ENCODE measurements at places on chromosomes 3 and 15. TPM values are rescaled to one million over a fixed set of nuclear protein-coding genes. Genes with fewer than 3 reads are reported as not detected.

Gene ARHGAP11A
- 1.7 TPM for total RNA-seq

Gene CCDC54
- total RNA-seq: not detected

Gene CA12
- 0.65 TPM for total RNA-seq

Gene SV2B
- 3.5 TPM for total RNA-seq

Gene CFAP100
- not detected for total RNA-seq

Gene RETNLB
- total RNA-seq: not detected

Gene LIPH
- 0.22 TPM for total RNA-seq

Gene GRK7
- not detected for total RNA-seq

DNA sequence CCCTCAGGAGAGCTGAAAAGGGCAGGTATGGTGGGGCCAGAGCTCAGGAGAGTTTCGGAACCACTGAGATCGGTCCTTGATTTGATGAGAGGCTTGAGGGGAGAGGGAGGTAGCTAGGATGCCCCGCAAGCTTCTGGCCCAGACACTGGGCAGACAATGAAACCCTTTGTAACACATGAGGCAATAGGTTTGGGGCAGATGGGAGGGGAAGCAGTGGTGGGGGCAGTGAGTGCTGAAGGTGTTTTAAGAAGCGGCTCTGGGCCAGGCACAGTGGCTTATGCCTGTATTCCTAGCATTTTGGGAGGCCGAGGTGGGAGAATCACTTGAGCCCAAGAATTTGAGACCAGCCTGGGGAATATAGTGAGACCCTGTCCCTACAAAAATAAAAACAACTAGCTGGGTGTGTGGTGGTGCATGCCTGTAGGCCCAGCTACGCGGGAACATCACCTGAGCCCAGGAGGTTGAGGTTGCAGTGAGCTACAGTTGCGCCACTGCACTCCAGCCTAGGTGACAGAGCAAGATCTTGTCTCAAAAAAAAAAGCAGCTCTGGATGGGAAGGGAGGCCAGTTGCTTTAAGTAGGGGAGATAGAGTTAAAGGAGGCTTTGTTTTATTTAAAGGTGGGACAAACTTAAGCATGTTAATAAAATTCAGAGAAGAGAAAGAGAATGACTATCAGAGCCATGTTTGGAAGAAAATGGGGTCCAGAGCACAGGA, 9.6 kb upstream of the SNX22 start:
- no peak for DNase-seq

DNA sequence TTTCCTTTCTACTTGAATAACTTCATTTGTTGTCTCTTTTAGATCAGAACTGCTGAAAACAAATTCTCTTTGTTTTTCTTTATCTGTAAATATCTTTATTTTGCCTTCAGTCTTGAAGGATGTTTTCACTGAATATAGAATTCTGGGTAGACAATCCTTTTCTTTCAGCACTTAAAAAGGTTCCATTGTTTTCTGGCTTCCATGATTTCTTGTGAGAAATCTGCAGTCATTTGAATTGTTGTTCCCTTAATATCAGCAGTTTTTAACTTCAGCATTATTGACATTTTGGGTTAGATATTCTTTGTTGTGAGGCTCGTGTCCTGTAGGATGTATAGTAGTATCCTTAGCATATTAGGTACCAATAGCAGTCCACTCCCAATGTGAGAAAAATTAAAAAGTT, 65.8 kb downstream of the SV2B start:
- DNase-seq: no peak

- DNase-seq: no peak
Measured at GRCh38 chr15:45102226-45102625, 11.7 kb downstream of the DUOX2 start.

DNA sequence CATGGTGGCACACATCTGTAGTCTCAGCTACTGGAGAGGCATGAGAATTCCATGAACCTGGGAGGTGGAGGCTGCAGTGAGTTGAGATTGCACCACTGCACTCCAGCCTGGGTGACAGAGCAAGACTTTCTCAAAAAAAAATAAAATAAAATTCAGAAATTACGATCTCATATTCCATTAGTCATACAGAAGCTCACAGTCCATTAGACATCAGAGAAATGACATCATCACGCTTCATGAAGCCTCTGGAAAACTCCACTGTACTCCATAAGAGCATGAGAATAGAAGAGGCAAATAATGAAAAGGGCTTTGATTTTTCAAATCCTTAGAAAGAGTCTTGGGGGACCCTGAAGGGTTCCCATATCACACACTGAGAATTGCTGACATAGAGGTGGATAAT, 145.0 kb upstream of the MITF start:
- DNase-seq: no peak

DNA sequence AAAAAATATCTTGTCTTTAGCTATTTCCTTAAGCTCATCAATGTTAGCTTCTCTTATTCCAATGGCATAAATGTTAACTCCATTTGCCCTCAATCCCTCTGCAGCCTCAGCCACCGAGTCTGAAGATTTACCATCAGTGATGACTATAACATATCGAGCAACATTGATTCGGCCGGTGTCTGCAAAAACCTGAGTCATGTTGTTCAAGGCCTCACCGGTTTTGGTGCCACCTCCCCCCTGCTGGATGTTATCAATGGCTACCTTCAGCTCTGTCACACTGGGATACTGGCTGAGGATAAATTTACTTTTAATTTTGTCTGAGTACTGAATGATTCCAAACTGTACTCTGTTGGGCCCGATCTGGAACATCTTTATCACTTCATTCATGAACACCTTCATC, 41.0 kb upstream of the CAPN7 start:
- no peak for DNase-seq

DNA sequence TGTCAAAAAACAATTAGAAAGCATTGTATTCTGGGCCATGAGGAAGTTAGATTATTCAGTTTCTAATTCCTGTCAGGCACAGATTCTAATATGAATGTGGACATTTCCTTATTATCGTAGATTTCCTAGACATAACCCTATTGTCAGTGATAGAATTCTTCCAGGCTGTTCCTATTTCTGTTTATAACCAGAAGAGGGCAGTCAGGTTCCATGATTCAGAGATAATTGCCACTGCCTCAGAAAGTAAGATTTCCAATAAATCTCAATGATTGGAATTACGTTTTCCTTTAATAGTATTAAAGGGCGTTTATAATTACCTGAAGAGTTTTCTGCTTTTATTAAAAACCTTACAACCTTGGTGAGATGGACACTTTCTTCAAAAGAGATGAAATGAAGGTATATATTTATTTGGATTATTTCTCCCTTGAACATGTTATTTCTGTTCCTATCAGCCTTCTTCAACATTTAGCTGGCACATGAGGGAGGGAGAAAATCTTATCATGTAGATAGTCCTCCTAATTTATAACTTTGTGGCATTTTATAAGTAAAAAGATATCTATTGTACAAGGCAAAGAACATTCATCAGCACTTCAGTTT, 439.2 kb downstream of the MCTP2 start:
- DNase-seq: no peak

GRCh38 chr3:83048556-83048955, 1287.1 kb upstream of the GBE1 start:
- no peak for DNase-seq

DNA sequence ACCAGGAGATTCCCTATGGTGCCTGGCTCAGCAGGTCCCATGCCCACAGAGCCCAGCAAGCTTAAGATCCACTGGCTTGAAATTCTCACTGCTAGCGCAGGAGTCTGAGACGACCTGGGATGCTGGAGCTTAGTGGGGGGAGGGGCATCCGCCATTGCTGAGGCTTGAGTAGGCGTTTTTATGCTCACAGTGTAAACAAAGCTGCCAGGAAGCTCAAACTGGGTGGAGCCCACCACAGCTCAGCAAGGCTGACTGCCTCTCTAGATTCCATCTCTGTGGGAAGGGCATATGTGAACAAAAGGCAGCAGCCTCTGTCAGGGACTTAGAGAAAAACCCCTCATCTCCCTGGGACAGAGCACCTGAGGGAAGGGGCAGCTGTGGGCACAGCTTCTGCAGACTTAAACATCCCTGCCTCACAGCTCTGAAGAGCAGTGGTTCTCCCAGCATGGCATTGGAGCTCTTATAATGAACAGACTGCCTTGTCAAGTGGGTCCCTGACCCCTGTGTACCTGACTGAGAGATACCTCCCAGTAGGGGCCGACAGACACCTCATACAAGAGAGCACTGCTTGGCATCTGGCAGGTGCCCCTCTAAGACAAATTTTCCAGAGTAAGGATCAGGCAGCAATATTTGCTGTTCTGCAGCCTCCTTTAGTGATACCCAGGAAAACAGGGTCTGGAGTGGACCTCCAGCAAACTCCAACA, 231.5 kb upstream of the SETMAR start:
- no peak for DNase-seq

DNA sequence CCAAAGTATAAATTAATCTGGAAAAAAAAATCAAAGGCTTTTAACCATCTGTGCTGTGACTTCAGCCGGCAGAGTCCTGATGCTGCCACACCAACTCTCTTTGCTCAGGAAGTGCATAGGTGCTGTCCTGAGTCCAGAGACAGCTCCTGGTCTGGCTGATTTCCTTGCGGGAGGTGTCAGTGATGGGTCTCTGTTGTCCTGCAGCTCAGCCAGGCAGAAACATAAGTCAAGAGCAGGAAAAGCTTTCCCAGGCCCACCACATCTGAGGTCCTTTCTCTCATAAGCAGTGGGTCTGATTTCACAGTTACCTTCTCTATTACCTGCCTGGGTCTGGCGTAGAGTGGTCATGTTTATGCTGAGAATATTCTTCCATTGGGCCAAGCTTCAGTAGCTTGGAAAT, 19.4 kb downstream of the CHST2 start:
- no peak for DNase-seq

GRCh38 chr15:86879250-86880229, 799.9 kb downstream of the AGBL1 start:
- DNase-seq: no peak

DNA sequence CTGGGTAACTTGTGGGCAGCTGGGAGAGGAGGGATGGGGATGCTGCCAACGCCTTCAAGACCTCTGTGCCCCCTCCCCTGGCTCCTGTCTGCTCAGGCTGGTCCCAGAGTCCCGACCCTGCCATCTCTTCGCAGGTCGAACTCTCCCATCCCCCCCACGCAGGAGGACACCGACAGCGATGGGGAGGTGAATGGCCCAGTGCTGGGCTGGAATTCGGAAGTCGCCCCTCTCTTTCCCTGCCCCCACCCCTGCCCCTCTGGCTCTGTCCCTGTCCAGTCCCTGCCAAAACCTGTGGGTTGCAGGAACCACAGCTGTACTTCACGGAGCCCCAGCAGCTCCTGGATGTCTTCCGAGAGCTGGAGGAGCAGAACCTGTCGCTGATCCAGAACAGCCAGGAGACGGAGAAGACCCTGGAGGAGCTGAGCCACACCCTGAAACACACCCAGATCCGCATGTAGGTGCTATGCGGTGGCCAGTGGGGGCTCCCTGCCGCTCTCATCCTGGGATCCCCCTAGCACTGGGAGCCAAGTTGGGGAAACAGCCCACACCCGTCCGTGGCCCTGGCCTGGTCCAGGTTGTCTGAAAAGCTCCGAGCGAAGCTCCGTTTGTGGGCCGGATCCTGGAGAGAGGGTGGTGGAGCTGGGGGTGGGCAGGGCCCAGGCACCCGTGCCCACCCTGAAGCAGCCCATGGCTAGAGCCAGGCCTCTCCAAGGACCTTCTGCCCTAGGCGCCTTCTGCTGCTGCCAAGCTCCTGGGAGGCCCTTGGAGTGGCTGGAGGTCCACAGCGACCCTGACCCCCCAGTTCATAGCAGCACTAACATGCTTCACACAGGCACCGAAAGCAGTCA, 28.7 kb downstream of the CFAP100 start:
- no peak for DNase-seq

GRCh38 chr15:47340571-47340920, 376.8 kb upstream of the SEMA6D start:
- DNase-seq: no peak
